Muscle of leg (tissue), 16 donors: ENCODE measurements at places on chromosomes 6 and 20. TPM values are rescaled to one million over a fixed set of nuclear protein-coding genes. Genes with fewer than 3 reads are reported as not detected.
A peak's percentile ranks its signal among the peaks of the same experiment; 100 is the strongest.

Gene SLC26A8
- not detected for total RNA-seq

Gene SEC23B
- 20.6 TPM for total RNA-seq

- peak; percentile 99 for DNase-seq
- H3K4me1 ChIP-seq = peaks cover 18% of the 10 kb centered on the region
- H3K4me3 ChIP-seq = peak within 1 kb of the TSS; percentile 99
- peaks cover 32% of the 10 kb centered on the region for H3K36me3 ChIP-seq
- H3K27ac ChIP-seq = peak within 1 kb of the TSS; percentile 100
Measured at GRCh38 chr20:45934586-45935415, at the start of gene PCIF1. Gene PCIF1, plus strand, starts transcription at chr20:45934683. Its CDS starts 4,317 bp downstream, at chr20:45939000.

DNA sequence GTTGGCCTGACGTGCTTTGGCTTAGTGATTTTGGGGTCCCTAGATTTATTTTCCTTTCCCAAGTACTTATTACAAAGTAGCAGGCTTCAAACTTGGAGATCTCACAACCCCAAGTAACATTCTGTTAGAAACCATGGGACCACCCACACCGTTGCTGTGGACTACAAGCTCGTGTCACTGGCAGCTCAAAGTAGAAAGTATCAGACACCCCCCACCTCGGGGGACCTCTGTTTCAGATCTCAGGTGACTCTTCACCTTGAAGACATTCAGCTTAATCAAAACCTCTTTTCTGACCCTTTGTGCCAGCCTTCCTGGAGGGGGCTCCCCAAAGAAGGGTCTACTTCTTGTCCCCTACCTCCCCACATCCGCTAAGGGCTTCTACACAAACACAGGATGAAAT, 15.7 kb upstream of the MYT1 start:
- DNase-seq = no peak
- H3K27me3 ChIP-seq = peaks cover 2% of the 10 kb centered on the region
- no peaks in the 10 kb centered on the region for H3K36me3 ChIP-seq

GRCh38 chr20:33702861-33703260, 16.7 kb upstream of the E2F1 start:
- H3K4me3 ChIP-seq = no peak overlapping the region
- H3K36me3 ChIP-seq = peaks cover 10% of the 10 kb centered on the region
- H3K27ac ChIP-seq = no peak overlapping the region
- no peaks in the 10 kb centered on the region for H3K27me3 ChIP-seq

DNA sequence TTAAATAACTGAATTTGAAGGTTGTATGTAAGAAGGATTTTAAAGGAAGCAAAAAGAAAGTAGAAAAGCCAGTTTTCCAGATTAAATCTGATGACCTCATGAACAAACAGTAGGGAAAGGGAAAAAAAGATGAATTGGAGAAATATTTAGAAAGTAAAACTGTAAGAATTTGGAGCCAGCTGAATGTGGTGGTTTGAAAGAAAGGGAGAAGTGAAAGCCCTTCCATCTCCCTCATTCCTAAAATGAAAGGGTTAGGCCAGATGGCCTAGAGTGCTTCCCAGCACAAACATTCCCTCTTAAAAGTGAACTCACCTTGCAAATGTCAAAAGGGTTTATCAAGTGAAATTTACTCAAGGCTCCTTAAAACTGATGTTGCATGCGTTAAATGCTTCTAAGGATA, 139.3 kb upstream of the COL21A1 start:
- no peak overlapping the region for H3K27ac ChIP-seq
- H3K36me3 ChIP-seq = no peaks in the 10 kb centered on the region
- H3K27me3 ChIP-seq = no peaks in the 10 kb centered on the region
- no peaks in the 10 kb centered on the region for H3K4me1 ChIP-seq

DNA sequence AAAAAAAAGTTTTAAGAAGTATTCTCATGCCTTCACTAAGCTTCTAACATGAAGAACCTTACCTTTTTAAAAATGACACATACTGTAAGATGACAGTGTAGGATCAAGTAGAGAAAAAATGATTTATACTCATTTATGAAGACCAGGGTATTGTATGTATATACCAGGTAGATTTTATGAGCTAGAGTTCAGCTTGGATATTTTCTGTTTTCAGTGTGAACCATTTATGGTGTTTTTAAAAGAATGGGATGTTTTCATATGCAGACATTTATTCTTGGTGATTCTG, 24.4 kb downstream of the DUSP22 start:
- DNase-seq = no peak
- no peak overlapping the region for H3K4me3 ChIP-seq
- H3K27ac ChIP-seq = no peak overlapping the region

Gene MDFI
- 77.4 TPM for total RNA-seq

DNA sequence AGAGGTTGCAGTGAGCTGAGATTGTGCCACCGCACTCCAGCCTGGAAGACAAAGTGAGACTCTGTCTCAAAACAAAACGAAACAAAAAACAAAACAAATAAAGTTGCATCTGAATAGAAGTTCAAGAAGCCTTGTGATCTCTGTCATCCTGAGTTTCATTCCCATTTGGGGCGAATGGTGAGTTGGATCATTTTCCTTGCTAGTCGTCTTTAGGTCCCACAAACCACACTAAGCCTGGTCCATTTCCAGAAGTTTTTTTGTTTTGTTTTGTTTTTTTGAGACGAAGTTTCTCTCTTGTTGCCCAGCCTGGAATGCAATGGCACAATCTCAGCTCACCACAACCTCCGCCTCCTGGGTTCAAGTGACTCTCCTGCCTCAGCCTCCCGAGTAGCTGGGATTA, 33.8 kb downstream of the ZNF217 start:
- no peaks in the 10 kb centered on the region for H3K27me3 ChIP-seq
- no peak overlapping the region for H3K27ac ChIP-seq
- DNase-seq = no peak
- no peaks in the 10 kb centered on the region for H3K36me3 ChIP-seq
- no peaks in the 10 kb centered on the region for H3K4me1 ChIP-seq
- no peak overlapping the region for H3K4me3 ChIP-seq

Gene OR2B6
- 0.09 TPM for total RNA-seq

DNA sequence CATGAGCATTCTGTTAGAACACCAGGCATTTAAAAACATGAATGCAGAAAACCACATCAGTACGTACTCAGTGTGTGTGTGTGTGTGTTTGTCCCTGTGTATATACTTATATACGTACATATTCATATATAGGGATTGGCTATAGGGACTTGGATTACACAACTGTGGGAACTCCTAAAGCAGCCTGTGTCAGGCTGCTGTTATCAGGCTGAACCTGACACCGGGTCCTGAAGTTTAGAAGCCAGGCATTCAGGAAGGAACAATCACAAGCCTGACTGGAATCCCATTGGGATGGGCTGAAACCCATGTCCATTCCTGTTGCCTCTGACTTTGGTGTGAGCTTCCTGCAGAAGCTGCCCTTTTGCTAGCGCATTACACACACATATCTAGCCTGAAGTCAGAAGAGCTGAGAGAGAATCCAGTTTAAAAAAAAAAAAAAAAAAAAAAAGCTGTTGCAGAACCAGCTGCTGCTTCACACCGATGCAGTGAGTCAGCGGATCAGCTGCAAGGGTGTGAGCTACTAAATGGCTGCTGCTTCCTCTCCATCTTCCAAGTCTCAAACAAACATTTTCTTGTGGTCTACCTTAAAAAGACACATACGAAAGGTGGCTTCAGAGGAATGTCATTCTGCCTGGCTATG, 348.1 kb downstream of the THBS2 start:
- H3K27me3 ChIP-seq = peaks cover under 1% of the 10 kb centered on the region
- H3K36me3 ChIP-seq = no peaks in the 10 kb centered on the region

Gene PAK5
- total RNA-seq = 0.04 TPM

DNA sequence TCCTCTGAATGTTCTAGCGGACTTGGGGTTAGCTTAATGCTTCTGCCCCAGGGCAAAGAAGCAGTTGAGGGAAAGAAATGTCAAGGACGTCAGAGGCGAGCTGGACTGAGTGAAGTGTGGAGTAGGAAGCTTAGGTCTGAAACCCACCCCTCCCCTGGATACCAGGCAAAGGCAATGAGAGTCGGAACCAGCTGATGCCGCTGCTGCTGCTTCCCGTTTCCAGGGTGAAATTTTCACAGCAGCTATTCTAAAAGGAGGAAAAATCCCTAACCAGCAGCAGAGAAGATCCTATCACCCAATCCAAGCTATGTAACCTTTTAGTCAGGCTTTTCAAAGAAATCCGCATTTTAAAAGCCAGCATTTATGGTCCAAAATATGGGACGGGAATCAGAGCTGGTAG, 564.3 kb downstream of the LMBRD1 start:
- no peaks in the 10 kb centered on the region for H3K27me3 ChIP-seq
- H3K36me3 ChIP-seq = no peaks in the 10 kb centered on the region
- H3K27ac ChIP-seq = no peak overlapping the region
- DNase-seq = no peak

- H3K27me3 ChIP-seq = no peaks in the 10 kb centered on the region
- peak; percentile 41 for DNase-seq
- H3K27ac ChIP-seq = no peak overlapping the region
- no peak overlapping the region for H3K4me3 ChIP-seq
Measured at GRCh38 chr6:106609699-106610098, 19.6 kb downstream of the RTN4IP1 start.

DNA sequence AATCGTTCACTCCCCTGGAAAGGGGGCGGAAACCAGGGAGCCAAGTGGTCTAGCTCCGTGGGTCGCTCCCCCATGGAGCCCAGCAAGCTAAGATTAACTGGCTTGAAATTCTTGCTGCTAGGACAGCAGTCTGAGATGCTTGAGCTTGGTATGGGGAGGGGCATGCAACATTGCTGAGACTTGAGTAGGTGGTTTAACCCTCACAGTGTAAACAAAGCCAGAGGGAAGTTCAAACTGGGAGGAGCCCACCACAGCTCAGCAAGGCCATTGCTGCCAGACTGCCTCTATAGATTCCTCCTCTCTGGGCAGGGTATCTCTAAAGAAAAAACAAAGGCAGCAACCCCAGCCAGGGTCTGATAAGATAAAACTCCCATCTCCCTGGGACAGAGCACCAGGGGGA, 43.2 kb downstream of the COL21A1 start:
- no peaks in the 10 kb centered on the region for H3K36me3 ChIP-seq
- H3K4me3 ChIP-seq = no peak overlapping the region
- H3K27ac ChIP-seq = no peak overlapping the region
- H3K4me1 ChIP-seq = no peaks in the 10 kb centered on the region
- no peaks in the 10 kb centered on the region for H3K27me3 ChIP-seq

- H3K27me3 ChIP-seq = no peaks in the 10 kb centered on the region
- H3K27ac ChIP-seq = peak overlapping the region; percentile 78
- peaks cover 35% of the 10 kb centered on the region for H3K4me1 ChIP-seq
- no peaks in the 10 kb centered on the region for H3K36me3 ChIP-seq
- peak; percentile 95 for DNase-seq
- no peak overlapping the region for H3K4me3 ChIP-seq
Measured at GRCh38 chr6:4973982-4974745, 29.7 kb downstream of the RPP40 start.

Gene PRSS35
- 102 TPM for total RNA-seq

Gene NKX2-2
- 0.04 TPM for total RNA-seq
